ENCODE measurements at places on chromosomes 11 and 22.

DNA sequence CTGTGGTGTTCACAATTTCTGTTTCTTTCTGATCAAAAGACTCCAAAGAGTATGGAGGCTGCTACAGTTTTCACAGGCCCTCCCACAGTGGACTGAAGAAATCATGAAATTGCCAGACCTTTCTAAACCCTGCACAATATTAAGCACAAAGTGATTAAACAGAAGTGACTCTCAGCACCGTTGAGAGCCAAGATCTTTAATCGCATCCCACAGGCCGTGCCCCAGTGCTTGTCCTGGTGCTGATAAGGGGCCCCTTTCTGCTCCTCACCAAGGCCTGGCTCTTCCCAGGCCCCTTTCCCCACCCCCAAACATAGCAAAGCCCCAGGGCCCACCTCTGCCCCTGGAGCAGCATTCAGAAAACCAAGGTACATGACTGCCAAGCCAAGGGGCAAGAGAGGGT, 57.4 kb upstream of the BMAL1 start:
- DNase-seq = no peak

- DNase-seq = no peak
These were observed 465 bp downstream of the MAPK1 start for GRCh38 chr22:21866833-21867527.

DNA sequence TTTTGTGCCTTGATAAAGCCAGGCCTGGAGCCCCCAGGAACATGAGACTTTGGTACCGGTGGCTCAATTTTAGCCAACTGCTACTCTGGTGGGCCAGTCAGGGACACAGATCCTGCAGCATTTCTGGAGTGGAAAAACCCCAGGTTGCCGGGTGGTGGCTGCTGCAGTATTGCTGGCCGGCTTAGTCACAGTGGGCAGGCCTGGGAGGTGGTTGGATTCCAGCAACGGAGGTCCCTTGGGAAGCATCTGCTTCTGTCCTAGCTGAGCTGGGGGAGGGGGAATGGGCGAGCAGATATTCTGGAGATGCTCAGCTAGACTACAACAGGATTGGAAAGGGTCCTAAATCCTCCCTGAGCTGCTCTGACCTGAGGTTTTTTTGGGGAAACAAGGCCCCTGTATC, 31.6 kb upstream of the ACCSL start:
- DNase-seq = no peak

DNA sequence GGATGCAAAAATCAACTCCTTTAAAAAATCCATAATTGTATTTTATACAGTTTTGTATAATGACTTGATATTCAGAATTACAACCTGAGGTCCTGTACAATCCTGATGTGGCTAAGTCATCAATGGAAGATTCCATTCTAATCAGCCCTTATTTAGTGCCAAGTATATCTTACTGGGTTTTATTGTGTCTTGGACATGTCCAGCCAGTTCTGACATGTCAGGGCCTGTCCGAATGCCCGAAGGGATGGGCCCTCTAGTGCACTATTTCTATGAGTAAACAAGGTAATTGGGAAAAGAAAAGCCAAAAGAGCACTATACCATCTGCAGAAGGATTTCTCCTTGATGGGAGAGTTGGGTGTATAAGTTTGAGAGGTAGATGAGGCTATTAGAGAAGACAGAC, 412.9 kb downstream of the METTL15 start:
- DNase-seq = no peak

Data from esophagus squamous epithelium (tissue), 5 donors.